K562 (cell line): ENCODE measurements at places on chromosomes 2 and 18.
A peak's percentile ranks its signal among the peaks of the same experiment; 100 is the strongest.

DNA sequence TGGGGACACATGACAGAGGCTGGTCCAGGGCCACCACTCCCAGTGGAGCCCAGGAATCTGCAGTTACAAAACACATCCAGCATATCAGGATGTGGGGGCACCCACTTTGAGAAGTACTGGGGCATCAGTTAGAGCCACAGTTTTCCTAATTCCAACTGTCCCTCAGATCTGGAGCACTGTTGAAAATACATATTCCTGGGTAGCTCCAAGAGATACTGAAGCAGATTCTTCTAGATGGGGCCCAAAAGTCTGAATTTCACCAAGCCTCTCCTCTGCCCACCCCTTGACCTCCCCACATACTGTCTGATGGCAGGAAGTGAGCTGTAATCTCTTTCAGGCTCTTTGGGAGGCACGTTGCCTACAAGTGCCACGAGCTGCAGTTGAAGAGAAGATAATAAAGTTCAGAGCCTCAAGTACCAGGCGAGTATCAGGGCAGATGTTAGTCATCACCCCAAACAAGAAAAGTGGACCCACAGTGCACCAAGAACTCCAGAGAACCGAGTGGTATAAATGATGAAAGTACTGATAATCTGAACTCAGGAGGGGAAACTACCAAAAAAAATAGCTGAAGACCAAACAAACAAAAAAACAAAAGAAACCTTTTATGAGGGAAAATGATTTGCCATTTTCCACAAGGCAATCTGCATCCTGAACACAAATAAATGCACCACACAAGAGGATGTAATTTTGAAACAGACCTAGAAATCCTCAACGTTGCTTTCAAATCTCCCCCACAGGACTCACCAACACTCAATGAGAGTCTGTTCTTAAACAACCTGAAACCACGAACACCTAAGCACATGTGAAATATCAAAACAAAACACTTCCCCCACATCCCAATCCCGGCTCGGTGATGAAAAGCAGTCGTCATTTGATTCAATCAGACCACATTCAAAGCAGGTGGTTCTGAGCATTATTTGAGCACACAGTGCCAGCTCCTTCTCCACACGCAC is 98.7 kb downstream of the TCF4 start:
- H3K4me1 ChIP-seq, result peaks cover 10% of the 10 kb centered on the region
- no peaks in the 10 kb centered on the region for H3K27me3 ChIP-seq
- H3K36me3 ChIP-seq, result no peaks in the 10 kb centered on the region
- DNase-seq, result no peak

DNA sequence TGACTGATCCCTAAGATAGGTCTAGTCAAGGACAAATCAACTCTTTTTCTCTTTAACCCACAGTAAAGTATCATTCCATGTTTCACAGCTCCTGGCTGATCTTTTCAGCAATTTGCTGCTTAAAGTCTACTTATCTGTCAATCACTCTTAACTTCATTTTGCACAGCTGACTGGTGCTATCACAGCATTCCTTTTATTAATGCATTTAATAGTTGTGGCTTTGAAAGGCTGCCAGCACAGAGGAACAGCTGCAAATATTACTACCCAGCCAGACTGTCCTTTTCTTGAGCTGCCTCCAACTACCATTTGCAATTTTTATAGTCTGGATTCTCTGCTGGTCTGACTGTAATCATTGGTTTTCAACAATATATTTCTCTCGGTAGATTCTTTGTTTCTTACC is 303.5 kb downstream of the STK39 start:
- H3K36me3 ChIP-seq, result peaks cover 18% of the 10 kb centered on the region
- DNase-seq, result no peak
- H3K27me3 ChIP-seq, result no peaks in the 10 kb centered on the region
- peak overlapping the region; percentile 86 for H3K27ac ChIP-seq

DNA sequence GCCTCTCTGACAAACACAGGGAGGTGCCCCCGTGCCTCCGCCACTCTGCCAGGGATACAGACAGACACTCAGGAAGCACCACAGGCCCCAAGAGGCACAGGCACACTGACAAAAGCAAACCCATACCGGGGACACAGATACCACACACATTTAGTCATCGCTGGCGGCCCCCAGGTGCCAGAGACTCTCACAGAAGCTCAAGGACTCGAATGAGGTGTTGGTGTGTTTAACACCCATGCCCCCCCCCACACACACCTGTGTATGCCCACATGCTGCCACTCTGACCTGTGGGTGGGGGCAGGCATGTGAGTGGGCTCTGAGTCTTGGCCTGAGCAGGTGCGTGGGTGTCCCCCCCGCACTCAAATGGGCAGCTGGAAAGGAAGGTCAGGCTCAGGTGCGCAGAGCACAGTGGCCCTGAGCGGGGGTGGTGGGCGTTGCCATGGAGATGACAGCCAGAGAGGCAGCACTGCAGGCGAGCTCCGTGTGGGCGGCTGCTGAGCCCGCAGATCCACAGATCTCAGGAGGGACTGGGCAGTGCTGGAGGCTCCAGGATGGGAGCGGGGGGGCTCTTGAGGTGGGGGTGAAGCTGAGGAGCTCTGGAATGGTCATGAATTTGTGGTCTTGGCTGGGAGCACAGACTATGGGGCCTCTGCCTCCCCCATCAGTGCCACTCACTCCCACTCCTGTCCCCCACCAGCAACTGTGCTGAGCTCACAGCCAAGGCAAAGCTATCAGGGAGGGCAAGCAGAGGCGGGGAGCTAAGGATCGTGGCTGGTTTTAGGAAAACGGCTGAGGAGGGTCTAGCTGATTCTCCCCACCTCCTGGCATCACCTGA is 73.9 kb upstream of the TAF1B start:
- no peaks in the 10 kb centered on the region for H3K36me3 ChIP-seq
- DNase-seq, result peak; percentile 91
- no peaks in the 10 kb centered on the region; the same call in 2 of the 3 replicates for H3K27me3 ChIP-seq
- H3K4me1 ChIP-seq, result peaks cover 54% of the 10 kb centered on the region
- no peak overlapping the region for H3K4me3 ChIP-seq
- H3K27ac ChIP-seq, result no peak overlapping the region

GRCh38 chr2:85956646-85957039 is 67.9 kb upstream of the ST3GAL5 start:
- H3K4me3 ChIP-seq, result no peak overlapping the region
- no peak for DNase-seq
- no peaks in the 10 kb centered on the region for H3K27me3 ChIP-seq

GRCh38 chr2:18950361-18950851 is 361.0 kb upstream of the NT5C1B start:
- no peak overlapping the region for H3K27ac ChIP-seq
- H3K4me3 ChIP-seq, result no peak overlapping the region
- no peaks in the 10 kb centered on the region for H3K36me3 ChIP-seq
- no peak for DNase-seq
- H3K27me3 ChIP-seq, result no peaks in the 10 kb centered on the region
